ENCODE measurements at places on chromosomes 7 and 10. TPM values are rescaled to one million over a fixed set of nuclear protein-coding genes. Genes with fewer than 3 reads are reported as not detected.

- DNase-seq: no peak
Observed at GRCh38 chr7:157058068-157058467, 47.6 kb upstream of the MNX1 start.

GRCh38 chr7:30797176-30798040, 26.2 kb downstream of the MINDY4 start:
- no peak for DNase-seq

DNA sequence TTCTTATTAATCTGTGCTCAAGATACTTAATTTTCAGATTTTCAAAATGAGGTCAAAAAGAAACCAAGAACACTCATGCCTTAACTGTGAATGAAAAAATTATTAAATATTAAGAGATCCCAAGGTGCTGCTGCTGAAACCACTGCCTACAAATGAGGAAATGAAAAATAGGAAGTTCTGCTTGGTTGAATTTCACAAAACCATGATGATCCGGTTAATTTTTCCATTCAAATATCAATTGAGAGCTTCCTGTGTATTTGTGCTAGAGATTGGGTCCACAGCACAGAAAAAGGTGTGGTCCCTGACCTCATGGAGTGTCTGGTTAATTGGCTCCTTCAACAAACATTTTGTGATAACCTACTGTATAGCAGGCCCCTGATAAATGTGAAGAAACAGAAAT, 132.7 kb upstream of the YAE1 start:
- DNase-seq: no peak

- no peak for DNase-seq
Observed at GRCh38 chr10:132892004-132892403, 50.4 kb downstream of the CFAP46 start.

DNA sequence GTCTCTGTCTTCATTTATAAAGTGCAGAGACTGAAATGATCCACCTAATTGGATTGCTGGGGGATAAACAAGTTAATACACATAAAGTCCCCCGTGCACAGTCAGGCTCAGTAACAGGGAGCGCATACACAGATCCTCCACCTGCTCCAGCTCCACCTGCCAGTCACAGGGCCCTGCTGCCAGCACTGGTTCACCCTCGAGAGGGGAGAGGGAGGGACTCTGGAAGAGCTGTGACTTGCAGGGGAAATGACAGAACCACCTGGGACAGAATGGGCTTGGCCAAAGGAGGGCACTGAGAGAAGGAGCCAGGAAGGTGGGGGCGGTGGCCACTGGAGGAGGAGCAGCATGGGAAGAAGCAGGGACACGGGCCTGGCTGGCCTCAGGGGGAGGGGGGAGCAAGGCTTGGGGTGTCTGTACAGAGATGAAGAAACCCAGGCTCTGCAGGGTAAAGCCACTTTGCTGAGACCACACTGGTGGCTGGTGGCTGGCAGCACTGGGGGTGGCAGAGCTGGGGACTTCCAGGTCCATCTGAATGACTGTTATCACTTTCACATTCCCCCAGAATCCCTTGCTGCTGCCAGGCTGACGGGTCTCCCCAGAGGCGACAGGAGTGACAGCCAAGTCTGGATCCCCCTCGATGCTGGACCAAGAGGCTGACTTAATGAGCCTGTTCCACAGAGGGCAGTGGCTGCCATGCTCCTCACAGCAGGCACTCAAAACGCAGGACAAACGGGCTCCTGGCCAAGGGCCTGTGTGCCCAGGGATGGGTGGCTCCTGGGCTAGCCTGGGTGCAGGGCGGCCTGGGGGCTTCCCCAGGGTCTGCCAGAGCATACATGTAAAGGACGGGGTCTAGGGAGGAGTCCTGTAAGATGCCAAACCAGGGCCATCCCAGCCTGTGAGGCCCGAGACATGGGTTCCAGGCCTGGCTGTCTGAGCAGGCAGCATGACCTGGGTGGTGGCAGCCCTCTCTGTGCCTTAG, 151.1 kb downstream of the SH3PXD2A start:
- no peak for DNase-seq

- peak; percentile 60 for DNase-seq
Observed at GRCh38 chr7:116180302-116180701, 30.0 kb upstream of the TES start.

- peak; percentile 57 for DNase-seq
Observed at GRCh38 chr10:63466144-63466935, 563 bp upstream of the JMJD1C start.

DNA sequence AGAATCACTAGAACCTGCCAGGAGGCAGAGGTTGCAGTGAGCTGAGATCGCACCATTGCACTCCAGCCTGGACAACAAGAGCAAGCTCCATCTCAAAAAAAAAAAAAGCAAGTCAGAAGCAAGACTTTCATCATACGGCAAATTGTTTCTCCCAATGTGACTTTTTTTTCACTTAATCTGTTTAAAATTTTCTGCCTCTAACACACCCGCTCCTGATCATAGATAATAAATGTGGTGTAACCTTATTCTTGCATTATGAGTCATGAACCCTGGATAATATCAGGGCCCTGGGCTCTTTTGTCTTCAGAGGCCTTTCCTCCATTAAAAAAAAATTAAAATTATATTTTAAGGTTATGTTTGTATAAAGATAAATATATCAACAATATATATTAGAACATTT, 111.4 kb upstream of the JCAD start:
- DNase-seq: no peak

DNA sequence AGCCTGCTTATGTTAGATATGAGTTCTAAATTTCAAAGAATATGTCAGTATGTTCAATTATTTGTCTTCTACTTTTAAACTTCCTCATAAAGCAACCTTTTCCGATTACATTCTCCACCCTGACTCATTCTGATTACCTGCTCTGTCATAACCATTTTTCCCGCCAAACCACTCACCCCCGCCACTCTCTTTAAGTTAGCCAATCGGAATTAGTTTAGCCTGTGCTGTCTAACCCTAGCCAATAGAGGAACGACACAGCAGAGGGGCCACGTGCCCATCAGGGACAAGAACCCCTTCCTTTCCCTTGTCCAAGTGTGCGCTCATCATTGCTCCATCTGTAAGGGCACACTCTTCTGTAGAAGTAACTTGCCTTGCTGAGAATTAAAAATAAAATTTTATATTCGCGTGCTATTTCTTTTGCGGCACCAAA, 91.4 kb downstream of the CCDC71L start:
- no peak for DNase-seq

Gene GRM3
- total RNA-seq: not detected

Gene ZNF804B
- not detected for total RNA-seq

Gene TAS2R3
- 0.34 TPM for total RNA-seq

Gene RASSF4
- total RNA-seq: 16.9 TPM

Gene OR2A5
- not detected for total RNA-seq

Gene CYP26A1
- total RNA-seq: 0.11 TPM

Gene PIP
- total RNA-seq: not detected

Gene RAPGEF5
- 0.06 TPM for total RNA-seq

Measured in LHCN-M2 (cell line).